NCI-H146 (cell line): ENCODE measurements at places on chromosomes 1 and 21.
A peak's percentile ranks its signal among the peaks of the same experiment; 100 is the strongest.

GRCh38 chr1:37671261-37671660 is 21.1 kb upstream of the CDCA8 start:
- no peak for DNase-seq

DNA sequence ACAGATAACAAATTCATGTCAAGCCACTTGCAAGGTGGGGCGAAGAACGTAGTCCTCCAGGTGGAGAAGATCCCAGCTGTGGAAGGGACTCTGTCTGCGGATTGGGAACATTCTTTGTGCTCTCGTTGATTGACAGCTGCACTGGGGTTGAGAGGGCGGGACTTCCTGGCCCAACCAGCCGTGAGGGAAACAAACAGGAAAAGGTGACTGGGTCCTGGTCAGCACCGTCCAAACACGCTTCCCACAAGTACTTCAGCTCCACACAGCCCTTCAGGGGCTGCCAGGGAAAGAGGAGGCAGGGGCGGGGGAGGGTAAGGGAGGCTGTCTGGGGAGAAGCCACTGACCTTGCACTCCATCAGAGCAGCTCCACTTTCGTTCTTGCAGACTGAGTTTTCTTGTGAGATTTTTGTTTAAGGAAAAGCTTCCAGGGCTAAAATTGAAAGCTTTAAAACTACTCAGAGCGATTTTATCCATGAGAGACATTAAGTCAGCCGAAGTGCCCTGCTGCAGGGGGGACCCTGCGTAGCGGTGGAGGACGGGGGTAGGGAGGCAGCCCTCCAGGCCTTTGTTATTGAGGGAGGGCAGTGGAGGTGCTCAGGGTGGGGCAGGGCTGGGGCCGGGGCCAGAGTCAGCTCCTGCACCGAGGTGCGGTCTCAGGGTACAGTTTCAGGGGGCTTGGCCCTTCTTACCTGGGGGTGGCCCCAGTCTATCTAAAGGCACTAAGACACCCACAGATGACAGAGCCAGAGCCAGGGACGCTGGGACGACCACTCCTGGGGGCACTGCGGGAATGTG is 21.6 kb upstream of the STUM start:
- no peak for DNase-seq

- peak; percentile 48 for DNase-seq
These were observed 14.3 kb upstream of the KCNA10 start for GRCh38 chr1:110533230-110533629.

- DNase-seq, result no peak
These were observed 10.7 kb downstream of the LRIF1 start for GRCh38 chr1:110953031-110953430.

- DNase-seq, result no peak
These were observed 13.0 kb upstream of the COL18A1 start for GRCh38 chr21:45391743-45392572.

- no peak for DNase-seq
These were observed 435.5 kb downstream of the SIPA1L2 start for GRCh38 chr1:232194424-232194823.

DNA sequence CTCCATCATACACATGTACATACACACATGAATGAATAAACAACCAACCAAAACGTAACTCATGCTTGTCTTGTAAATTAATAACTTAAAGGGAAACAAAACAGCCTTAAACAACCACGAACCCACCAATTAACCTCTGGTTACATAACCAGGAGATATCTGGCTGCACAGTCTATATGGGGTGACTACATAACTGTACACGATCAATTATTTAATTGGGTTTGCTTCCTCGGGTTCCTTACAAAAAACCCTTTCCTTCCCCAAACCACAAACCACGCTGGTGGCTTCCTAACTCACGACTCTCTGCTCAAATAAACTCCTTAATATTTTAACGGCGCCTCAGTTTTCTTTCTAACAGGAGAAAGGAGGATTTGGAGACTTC is 744 bp downstream of the ZNF670 start:
- DNase-seq, result no peak

- DNase-seq, result no peak
These were observed 2.6 kb upstream of the PADI2 start for GRCh38 chr1:17121881-17122280.

GRCh38 chr1:85313888-85314696 is 37.7 kb upstream of the BCL10 start:
- DNase-seq, result no peak

- no peak for DNase-seq
These were observed 32.3 kb downstream of the LRRC8B start for GRCh38 chr1:89556726-89557444.

DNA sequence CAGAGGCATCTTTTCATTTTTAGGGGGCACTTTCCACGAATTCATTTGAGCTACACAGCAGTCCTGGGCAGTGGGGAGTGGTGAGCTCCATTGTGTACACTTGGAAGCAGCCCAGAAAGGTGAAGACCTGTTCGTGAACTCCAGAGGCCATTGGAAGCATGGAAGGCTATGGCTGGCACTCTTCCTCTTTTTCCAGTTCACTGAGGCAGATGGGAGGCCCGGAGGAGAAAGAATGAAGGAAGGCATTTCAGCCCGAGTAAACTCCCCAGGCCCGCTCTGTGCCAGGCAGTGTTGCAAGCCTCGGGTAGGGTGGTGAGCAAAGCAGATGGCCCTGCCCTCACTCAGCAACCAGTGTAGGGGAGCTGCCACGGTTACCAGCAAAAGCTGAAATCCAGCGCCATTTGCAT is 673 bp upstream of the DHCR24 start:
- peak; percentile 60 for DNase-seq

DNA sequence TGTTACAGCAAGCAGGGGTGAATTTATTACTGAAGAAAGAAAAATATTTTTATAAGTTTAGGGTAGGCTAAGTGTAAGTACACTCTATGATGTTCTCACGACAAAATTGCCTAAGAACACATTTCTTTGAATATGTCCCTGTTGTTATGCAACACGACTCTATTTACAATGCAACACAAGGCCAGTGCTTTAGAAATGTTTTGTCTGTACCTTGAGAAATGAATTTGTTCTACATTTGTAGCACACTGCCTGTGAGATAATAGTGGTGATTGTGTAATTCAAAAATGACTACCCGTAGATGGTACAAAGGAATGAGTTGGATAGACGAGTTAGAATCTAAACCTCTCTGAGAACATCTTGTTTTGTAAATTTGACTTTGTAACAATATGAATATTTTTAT is 63.7 kb upstream of the IGSF5 start:
- DNase-seq, result no peak

DNA sequence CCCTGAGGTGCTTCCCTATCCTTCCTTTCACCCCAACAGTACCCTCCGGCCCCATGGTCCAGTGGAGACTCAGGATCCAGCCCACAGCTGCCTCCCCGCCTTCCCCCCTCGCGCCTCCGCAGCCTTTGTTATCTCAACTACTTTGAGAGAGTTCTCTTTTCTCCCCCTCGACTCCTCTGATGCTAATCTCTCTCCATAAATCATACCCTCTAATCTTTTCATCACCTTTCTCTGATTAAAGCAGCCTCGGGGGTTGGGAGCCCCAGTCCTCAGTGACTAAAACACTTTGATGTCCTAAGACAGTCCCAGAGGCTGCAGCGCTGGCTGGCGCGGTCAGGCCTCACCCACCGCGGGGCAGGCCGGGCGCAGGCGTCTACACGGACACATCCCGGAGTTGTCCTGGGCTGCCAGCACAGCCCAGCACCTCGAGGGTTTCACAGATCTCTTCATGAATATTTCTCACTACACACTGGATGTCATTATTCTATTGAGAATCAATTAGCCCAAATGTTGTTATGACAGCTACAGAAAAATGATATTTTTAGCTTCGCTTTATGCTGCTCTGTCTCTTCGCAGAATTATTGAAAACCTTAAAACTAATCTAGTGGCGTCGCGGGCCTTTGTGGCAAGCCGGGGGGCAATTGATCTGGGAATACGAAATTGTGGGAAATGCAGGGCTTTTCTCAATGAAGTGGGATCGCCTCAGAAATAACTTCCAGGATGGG is 289.5 kb downstream of the RRAGC start:
- DNase-seq, result no peak

DNA sequence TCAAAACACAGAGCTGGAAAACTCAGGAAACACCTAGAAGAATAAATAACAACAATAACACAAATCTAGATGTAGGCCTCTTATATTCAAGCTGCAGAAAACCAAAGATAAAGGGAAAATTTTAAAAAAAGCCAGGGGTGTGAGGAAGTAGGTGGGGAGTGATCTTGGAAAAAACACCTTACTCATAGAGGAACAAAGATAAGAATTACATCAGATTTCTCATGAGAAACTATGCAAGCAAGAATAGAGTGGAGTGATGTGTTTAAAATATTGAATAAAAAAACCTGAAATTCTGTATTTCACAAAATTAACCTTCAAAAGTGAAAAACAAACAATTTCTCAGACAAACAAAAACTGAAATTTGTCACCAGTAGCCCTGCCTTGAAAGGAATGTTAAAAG is 265.5 kb upstream of the RGS18 start:
- DNase-seq, result no peak

- DNase-seq, result peak; percentile 37
These were observed 635.1 kb downstream of the PTPRC start for GRCh38 chr1:199273837-199274379.

DNA sequence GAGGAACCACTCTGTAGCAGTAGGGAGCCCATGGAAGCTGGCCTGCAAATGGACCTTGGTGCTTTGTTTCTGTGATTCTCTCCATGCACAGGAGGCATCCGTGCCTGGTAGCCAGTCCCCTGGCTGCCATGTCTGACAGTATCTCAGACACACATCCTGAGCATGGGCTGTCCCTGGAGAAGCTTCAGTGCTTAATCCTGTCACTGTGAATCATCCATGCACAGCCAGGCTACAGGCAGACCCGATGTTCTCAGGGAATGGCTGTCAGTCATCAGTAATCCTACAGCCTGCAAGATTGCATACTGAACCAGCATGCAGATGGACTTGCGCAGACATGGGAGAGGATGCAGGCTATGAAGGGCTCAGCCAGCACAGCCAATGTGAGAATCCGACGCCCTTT is 606.3 kb upstream of the PLXNA2 start:
- DNase-seq, result peak; percentile 24

DNA sequence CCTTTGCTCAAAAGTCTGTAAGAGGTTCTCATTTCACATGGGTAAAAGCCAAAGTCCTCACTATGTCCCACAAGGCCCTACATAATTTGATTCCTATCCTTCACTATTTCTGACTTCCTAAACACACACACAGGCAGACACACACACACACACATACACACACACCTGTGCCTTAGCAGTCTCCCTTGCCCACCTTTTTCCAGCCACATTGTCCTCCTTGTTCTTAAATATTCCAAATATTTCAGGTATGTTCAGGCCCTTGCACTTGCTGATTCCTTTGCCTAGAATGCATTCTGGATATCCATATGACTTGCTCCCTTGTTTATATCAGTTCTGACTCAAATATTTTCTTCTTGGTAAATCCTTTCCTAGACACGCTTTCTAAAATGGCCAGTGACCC is 54.6 kb downstream of the NTNG1 start:
- DNase-seq, result no peak

GRCh38 chr1:210123924-210124589 is 108.5 kb upstream of the SERTAD4 start:
- DNase-seq, result no peak

DNA sequence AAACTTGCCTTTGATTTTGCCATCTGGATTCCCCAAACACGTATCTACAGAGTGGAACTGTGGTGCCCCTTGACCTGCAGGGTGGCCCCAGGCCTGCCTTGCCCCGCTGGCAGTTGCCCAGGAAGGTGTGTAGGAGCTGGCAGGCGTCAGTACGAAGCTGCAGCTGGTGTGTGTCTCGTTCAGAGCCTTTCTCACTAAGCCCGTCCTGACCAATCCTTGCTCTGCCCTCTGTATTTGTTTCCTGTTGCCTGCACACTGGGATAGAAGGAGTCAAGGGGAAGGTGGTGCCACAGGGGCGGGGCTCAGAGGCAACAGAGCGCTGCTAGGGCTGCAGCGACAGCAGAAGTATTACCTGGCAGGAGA is 5.2 kb upstream of the VSIG8 start:
- peak; percentile 70 for DNase-seq

DNA sequence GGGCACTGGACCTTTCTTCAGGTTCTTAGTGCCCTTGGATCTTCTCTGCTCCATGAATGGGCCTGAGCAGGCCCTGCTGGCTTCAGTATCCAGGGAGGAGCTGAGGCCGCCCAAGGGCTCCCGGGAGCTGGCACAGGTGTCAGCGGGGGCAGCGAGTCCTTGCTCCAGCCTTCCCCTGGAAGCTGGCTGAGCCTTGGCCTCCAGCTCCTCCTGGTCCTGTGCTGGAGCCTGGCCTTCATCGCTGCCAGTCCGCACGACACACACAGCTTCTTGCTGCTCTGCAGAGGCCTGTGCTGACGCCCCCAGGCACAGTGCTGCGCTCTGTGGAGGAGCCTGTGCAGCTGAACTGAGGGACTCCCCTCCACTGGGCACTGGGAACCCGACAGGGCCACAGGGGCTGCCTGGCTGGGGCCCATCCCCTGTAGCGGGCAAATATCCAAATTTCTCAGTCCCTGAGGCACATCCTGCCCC is 1.7 kb downstream of the SPOCD1 start:
- no peak for DNase-seq

- no peak for DNase-seq
These were observed 14.3 kb downstream of the CHI3L2 start for GRCh38 chr1:111241797-111242196.

- no peak for DNase-seq
These were observed 51.0 kb upstream of the ERRFI1 start for GRCh38 chr1:8077120-8077573.

DNA sequence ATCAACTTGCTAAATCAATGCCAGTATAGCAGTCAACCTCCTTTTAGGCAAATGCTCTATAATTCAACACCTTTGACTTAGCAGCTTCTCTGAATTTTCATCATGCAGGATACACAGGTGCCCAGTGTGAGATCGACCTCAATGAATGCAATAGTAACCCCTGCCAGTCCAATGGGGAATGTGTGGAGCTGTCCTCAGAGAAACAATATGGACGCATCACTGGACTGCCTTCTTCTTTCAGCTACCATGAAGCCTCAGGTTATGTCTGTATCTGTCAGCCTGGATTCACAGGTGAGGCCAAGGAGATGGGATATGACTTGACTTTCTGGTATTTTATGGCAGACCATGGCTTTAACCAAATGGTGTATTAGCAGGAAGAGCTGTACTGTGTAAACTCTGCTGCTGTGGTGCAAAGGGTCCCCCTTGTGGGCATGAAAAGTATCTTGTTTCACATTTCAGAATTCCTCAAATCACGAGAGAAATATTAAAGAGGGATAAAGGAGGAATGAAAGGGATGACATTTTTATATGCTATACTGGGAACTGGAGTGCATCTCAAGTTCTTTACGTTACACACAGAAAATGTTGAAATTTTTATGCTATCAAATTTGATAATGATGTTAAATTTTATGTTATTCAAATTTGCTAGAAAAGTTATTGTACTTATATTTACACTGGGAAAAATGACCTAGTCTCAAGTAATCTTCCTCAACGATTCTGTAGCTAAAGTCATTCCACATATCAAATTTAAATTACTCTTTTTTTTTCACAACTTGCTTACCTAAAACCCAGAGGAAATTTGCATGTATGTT is 88.9 kb downstream of the CRB1 start:
- peak; percentile 49 for DNase-seq
